ENCODE measurements at places on chromosomes 6 and 20. TPM values are rescaled to one million over a fixed set of nuclear protein-coding genes. Genes with fewer than 3 reads are reported as not detected.

Gene DUSP15
- total RNA-seq: 9.8 TPM

Gene FOXQ1
- 1.2 TPM for total RNA-seq

Gene PM20D2
- total RNA-seq: 19.6 TPM

Gene CTCFL
- not detected for total RNA-seq

Gene MTFR2
- 0.41 TPM for total RNA-seq

Gene PPP1R14C
- total RNA-seq: 59.1 TPM

Gene CD83
- 23.6 TPM for total RNA-seq

Gene SPAG4
- total RNA-seq: 0.82 TPM

Gene SOBP
- 42.4 TPM for total RNA-seq

Gene CFAP61
- total RNA-seq: 2.0 TPM
